ENCODE measurements at places on chromosomes 7 and 10. TPM values are rescaled to one million over a fixed set of nuclear protein-coding genes. Genes with fewer than 3 reads are reported as not detected.

- no peak for DNase-seq
Observed at GRCh38 chr7:101216860-101217387, 457 bp downstream of the PLOD3 start.

- no peak for DNase-seq
Observed at GRCh38 chr7:139041378-139042085, 5.7 kb upstream of the ZC3HAV1L start.

GRCh38 chr10:60870803-60871202 is 73.2 kb downstream of the RHOBTB1 start:
- DNase-seq, result no peak

DNA sequence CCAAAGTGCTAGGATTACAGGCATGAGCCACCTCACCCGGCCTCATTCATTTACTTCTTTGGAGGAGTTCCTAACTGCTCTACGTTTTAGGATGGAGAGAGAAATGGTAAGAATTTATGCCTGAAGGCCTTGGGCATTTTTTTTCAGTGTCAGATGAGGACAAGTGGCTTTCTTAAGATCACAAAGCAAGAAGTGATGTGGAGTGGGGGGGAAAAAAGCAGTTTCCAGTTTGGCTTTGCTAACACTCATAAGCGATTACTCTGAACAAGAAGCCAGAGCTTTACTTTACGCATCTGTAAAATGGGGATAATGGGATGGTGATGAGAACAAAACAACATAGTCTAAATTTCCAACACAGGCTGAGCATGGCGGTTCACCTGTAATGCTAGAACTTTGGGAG is 2.6 kb upstream of the PPIA start:
- no peak for DNase-seq

DNA sequence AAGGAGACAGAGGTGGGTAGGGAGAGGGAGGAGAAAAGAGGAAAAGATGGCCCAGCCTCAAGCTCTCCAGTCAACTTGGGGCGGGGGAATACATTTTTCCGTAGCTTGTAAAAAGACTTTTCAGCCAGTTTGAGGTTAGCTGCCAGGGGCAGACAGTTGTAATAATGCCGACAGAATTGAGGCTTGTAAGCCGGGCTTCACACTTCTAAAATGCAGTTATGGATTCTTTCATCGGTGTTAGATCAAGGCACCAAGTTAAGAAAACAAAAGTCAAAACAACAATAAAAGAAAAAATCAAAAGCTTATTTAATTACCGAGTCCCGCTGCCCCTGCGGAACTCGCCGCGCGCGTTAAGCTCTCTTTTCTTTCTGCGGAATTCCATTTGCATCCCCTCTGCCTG is 448 bp upstream of the EVX1 start:
- no peak for DNase-seq

DNA sequence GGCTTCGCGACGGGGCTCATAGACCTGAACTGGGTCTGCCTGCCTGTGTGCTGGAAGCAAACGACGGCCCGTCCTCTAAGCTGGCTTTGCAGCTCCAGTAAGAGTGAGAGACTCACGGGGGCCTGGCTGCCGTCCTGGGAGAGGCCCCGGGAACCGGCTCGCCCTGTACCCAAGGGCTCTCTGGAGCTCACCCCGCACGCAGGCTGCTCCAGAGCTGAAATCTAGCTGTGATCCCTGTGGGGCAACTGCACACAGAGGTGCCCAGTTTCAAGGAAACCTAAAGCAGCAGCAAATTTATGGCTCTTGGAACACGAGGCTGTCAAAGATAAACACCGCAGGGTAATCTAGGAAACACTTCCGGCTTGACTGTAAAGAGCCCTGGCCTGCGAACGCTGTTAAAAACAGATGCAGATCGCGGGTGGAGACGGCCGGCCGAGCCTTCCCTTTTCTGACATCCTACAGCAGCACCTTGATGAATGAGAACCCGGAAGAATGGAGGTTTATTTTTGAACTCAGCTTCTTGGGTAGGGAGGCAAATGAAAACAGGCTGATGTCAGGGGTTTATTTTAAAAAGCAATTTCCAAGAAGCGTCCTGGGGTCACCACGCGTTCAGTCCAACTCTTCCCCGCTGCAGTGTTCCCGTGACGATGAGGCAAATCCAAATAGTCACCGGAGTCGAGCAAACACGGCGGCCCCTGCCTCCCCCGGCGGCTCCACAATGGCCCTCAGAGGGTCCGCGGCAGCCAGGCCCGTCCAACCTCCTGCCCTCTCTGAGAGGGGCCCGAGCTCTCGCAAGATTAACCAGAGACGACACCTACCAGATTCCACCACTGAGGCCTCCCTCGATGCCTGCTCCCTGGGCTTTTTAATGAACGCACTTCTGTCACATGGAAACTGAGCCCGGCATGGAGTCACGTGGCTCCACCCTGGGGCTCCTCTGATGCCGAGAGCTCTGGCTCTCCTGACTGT is 29.6 kb downstream of the AMZ1 start:
- no peak for DNase-seq

GRCh38 chr10:77493239-77493806 is 144.3 kb downstream of the KCNMA1 start:
- no peak for DNase-seq

DNA sequence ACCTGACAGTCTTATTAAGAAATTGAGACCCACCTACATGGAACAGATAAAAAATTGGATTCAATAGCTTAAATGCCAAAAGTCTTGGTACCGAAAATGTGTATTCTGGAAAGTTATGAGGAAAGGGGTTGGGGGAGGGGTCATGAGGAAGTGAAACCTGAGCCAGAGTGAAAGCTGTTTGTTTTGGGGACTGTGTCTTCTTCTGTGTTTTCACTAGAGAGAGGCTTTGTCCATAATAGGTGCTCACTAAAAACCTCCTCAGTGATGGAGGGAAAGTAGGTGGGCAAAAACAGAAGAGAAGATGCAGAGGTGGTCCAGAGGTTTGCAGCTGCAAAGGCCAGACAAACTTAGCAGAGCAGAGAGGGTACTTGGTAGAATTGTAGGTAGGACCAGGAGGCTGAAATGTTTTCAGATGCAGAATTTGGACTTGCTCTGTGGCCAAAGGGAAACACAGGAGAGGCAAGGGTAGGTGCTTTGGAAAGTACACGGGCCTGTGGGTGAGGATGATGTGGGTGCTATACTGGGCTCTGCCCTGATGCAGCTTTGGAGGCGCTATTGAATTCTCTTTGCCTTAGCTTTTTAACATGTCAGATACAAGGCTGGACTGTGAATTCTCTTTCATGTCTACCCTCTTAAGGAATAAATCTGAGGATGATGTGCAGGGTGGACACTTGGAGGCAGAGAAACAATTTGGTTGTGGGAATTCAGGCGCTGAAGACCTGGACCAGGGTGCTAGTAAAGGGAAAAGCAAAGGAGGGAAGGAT is 254.6 kb downstream of the PTEN start:
- DNase-seq, result no peak

ABCC2 gene
- total RNA-seq, result 0.31 TPM

TMEM106B gene
- total RNA-seq, result 42.8 TPM

SLC16A12 gene
- 0.31 TPM for total RNA-seq

TSPAN15 gene
- 9.4 TPM for total RNA-seq

GIMAP5 gene
- total RNA-seq, result not detected

IDI2 gene
- total RNA-seq, result not detected

NEUROG3 gene
- not detected for total RNA-seq

ADK gene
- total RNA-seq, result 58.3 TPM

TMEM270 gene
- total RNA-seq, result not detected

OGDH gene
- 73.7 TPM for total RNA-seq
